ENCODE measurements at places on chromosomes 3 and 15.

DNA sequence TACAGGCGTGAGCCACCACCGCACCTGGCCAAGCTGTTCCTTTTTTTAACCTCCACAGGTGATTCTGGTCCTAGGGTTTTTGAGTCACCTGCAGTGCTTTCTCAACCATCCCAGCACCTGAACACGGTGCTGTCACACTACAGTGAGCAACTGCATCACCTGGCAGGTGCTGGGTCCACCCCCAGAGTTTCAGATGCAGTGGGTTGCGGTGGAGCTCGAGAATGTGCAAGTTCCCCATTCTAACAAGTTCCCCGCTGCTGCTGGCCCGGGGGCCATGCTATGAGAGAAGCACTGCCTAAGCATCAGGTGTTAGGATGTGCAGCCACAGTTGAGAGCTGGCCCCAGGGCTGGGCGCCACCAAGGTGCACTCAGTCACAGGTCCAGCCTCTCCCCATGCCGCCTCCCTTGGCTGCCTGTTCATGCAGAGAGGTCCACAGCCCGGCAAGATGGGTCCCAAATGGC, 18.0 kb downstream of the ISG20 start:
- DNase-seq, result no peak

DNA sequence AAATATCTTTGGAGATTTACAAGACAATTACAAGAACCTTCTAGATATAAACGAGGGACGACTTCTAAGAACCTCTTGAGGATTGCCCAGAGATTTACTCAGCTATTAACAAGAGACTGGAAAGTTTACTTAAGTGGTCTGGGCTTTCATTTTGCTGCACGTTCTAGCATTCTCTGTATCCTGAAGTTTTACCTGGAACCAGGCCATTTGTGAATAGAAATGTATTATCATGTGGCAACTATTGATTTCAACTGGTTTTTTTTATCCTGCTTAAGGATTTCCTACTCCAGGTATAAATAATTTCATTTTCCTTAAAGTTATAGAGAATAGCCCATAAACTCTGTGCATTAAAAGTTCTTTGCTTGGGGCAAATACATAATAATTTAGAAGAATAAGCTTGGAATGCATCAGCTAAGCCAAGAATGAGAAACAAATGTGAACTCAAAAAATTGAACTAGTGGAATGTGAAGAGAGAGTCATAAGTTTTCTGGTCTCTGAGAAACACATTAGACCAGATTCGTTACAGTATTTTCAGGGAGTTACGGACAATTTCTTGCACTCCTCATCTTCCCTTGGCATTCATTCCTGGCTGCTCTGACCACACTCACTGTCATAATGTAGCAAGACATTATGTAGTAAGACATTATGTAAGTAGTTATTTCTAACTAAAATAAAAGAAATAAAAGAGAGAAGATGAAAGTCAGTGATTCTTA, 1.3 kb downstream of the AQP9 start:
- no peak for DNase-seq

GRCh38 chr15:56871185-56871584, 47.3 kb upstream of the TCF12 start:
- DNase-seq, result no peak

- DNase-seq, result no peak
Measured at GRCh38 chr3:129003578-129004112, 2.5 kb downstream of the EFCC1 start.

DNA sequence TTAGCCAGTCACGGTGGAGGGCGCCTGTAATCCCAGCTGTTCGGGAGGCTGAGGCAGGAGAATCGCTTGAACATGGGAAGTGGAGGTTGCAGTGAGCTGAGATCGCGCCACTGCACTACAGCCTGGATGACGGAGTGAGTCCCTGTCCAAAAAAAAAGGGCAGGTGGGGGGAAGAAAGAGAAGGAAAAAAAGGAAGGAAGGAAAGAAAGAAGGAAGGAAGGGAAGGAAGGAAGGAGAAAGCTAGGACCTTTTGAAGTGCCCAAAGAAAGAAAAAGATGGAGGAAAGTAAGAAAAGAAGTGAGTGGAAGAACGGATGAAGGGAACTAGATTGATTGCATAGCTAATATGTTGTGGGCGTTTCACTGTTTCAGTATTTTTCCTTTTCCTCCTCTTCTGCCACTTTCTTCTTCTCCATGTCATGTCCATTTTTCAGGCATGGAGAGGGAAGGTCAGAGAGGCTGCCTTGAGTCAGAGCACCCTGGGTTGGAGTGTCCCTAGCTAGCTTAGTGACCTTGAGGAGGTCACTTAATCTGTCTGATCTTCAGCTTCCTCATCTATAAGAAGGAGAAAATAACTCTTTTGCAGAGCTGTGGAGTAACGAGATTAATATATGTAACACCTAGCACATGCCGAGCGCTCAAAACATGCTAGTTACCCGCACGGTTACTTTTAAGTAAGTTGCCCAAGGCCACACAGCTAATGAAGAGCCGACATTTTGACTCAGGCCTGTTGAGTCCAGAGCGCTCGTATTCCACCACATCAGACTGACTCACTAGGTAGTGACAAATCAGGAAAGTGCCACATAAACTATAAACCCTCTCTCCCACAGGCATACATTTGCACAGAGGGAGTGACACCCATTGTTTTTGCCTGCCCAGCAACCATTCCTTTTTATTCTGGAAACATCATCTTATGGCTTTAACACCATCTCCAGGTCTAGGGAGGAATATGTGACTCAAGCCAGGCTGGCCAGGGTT, 42.2 kb downstream of the BHLHE40 start:
- DNase-seq, result no peak

- no peak for DNase-seq
Measured at GRCh38 chr15:35319354-35319753, 226.6 kb downstream of the DPH6 start.

DNA sequence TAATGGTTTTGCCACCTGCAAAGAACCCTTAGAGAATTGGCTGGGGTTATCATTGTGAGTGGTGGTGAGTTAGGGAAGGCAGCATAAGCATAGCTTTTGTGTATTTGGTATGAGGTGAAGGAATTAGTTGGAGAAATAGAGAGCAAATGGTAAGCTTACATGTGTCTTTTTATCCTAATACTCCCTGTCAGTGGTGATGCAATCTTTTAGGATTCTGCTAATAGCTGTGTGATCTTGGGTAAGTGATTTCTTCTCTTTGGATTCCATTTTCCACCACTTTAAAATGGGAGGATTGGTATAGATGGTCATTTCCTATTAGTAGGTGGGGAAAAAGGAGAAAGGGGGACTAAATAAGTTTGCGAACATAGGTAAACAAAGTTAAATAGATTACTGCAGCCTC, 30.9 kb downstream of the PIAS1 start:
- DNase-seq, result no peak

GRCh38 chr15:52206446-52206845, 15.3 kb upstream of the GNB5 start:
- DNase-seq, result no peak

DNA sequence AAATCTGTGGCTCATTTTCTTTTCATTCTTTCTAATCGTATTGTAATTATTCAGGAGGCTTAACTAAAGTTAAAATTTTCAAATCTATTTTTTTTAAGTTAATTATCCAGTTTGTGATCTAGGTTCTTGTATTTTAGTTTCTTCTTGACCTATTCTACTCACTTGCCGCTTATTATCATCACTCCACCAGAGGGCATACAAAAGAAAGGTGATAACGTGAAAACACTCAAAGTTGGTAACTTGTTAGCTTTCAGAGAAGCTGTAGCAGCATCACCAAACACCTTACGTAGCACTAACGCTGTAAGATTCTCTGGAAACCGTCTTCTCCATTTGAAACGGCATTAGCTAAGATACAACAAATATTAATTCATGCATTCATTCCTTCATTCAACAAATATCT, 4.8 kb downstream of the GNB4 start:
- peak; percentile 14 for DNase-seq

DNA sequence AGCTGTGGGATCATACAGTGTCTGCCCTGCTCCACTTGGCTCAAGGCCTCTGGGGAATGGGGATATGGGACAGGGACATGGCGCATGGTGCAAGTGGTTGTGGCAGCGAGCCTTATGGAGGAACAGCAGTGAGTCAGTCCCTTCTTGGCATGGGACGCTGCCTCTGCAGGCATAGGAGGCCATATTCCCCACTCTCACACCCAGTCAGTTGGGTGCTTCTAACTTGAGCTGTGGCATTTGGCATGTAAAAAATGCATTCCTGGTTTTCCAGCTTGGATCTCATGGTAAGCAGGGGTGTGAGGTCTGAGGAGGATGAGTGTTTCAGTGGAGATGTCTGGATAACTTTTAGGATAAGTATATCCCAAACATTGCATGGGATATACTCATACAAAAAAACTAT, 31.6 kb upstream of the UBE2Q2 start:
- DNase-seq, result no peak

DNA sequence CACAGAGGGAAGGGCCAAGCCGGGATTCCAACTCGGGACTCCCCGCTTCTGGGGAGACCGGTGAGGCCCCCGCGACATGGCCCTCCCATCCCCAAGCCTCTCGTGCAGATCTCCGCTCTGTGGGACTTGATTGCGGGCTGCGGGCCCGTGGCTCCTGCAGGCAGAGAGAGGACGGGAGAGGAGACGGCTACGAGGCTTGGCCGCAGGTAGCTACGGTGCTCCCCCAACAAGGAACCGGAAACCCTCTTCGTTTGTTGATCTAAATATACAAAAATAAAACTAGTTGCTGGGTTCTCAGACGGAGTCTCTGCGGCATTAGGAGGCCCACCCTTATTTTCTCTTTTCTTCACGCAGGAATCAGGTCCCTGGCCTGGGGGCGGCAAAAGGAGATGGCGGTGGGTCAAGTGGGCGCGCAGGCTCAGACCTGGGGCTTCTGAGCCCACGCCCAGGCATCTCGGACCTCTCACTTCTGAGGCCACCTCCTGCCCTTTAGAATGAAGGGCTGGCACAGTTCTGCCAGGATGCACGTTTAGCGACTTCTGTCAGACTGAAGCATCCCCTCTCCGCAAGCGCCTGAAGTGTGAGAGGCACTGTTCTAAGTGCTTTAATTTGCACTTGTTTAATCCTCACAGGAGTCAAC, 10.9 kb downstream of the GNB5 start:
- DNase-seq, result no peak

- no peak for DNase-seq
Measured at GRCh38 chr15:39199076-39199475, 381.8 kb upstream of the THBS1 start.

- peak; percentile 21 for DNase-seq
Measured at GRCh38 chr3:53665608-53666425, 171.4 kb downstream of the CACNA1D start.

DNA sequence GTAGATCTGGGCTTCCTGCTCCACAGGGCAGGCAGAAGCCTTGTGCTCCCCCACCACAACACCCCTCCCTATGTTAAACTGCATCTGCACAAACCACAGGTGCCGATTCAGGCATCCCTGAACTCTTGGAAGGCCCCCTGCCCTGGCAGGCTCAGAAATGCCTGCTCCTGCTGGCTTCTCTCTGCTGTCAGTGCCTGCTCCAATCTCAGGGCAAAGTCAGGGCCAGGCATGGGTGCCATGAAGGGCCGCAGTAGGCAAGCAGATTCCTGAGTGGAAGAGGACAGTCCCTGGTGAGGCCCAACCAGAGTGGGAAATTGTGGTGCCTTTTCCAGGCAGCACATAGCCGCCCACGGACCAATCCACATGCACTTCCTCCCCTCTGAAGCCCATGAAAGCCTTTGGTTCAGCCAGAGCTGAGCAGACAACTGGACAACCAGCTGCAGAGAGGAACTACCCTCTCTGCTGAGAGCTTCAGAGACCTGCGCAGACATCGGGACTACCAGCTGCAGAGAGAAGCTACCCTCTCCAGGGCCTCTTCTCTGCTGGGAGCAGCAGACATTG, 13.6 kb downstream of the PRR20G start:
- peak; percentile 9 for DNase-seq

- no peak for DNase-seq
Measured at GRCh38 chr3:61152071-61152470, 99.2 kb downstream of the FHIT start.

- peak; percentile 89 for DNase-seq
Measured at GRCh38 chr3:45109771-45110508, 36.2 kb downstream of the CDCP1 start.

DNA sequence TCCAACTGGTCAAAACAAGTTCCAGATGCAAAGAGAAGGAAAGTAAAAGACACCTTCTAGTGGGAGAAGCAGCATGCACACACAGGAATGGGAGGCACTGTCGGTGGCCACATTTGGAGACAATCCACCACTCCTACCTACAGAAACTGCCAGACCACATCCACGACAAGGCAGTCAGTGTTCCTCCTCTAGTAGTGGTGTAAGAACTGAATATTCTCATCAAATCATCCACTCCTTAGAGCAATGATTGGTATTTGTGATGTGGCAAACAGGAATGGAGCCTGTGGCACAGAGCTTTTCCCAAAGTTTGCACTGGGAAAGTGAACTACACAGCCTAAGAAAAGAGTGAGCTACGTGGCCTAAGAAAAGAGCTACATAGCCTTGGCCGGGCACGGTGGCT, 5.1 kb upstream of the SPINT1 start:
- DNase-seq, result no peak

- no peak for DNase-seq
Measured at GRCh38 chr3:5016211-5017161, 37.2 kb downstream of the BHLHE40 start.

DNA sequence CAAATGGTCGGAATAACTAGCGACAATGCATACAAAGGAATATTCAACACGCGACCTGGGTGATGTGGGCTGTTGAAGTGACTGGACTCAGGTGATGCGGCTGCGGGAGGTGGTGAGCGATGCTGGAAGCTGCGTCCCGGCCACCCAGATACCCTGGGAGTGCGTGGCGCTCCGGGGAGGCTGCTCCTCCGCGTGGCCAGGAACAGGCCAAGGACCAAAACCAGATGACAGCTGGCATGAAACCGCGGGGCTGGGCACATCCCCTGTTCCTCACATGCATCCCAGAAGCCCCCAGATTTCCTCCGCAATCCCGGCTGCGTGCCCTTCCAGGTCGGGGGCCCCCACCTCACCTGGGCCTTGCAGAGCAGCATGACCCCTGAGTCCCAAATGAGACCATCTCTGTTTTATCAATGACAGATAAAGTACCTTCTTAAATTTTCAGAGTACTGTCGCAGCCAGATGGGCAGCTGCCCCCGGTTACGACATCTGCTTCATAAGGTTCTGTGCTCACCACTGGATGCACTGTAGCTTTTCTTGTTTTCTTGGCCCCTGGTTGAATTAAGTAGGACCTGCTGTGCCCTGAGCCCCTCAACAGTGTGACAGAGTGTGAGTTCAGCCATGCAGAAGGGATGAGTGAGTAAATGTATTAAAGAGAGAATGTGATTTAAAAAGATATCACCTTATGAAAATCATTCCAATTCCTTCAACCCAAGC, 278.2 kb downstream of the GABRG3 start:
- DNase-seq, result no peak

Data from Jurkat, Clone E6-1 (cell line).